Activated T-helper 1 cell treated with Interleukin-2 at 50 U/mL for 16 hours (primary cell): ENCODE measurements at places on chromosomes 2 and 18.

DNA sequence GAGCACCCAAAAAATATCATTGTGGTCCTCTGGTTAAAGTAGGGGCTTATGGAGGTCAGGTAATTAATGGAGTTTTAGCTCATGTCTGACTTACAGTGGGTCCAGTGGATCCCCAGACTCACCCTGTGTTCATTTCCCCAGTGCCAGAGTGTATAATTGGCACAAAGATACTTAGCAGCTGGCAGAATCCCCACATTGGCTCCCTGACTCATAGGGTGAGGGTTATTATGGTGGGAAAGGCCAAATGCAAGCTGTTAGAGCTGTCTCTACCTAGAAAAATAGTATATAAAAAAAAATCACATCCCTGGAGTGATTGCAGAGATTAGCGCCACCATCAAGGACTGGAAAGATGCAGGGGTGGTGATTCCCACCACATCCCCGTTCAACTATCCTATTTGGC, 1067.6 kb upstream of the ACVR2A start:
- no peak for DNase-seq

GRCh38 chr2:54735636-54736035, 12.2 kb downstream of the EML6 start:
- DNase-seq = no peak

- no peak for DNase-seq
These were observed 440.5 kb upstream of the SMIM21 start for GRCh38 chr18:75868031-75868430.

GRCh38 chr18:23593720-23594119, 7.4 kb upstream of the NPC1 start:
- no peak for DNase-seq

DNA sequence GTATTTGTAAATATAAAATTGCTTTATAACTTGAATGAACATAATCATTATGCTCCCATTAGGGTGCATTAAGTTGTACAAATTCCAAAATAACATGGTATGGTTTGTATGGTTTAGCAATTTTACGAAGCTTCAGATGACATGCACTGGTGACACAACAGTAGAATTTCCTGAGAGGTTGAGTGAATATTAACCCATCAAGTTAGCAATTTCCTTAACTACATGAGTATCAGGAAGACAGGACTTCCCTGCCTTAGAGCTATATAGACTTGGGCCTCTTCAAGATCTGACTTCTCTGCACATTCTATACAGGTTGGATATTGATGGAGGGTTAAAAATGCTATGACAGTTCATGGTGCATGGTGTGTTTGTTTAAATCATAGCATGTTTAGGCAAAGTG, 60.2 kb downstream of the ZC3H6 start:
- DNase-seq = no peak

DNA sequence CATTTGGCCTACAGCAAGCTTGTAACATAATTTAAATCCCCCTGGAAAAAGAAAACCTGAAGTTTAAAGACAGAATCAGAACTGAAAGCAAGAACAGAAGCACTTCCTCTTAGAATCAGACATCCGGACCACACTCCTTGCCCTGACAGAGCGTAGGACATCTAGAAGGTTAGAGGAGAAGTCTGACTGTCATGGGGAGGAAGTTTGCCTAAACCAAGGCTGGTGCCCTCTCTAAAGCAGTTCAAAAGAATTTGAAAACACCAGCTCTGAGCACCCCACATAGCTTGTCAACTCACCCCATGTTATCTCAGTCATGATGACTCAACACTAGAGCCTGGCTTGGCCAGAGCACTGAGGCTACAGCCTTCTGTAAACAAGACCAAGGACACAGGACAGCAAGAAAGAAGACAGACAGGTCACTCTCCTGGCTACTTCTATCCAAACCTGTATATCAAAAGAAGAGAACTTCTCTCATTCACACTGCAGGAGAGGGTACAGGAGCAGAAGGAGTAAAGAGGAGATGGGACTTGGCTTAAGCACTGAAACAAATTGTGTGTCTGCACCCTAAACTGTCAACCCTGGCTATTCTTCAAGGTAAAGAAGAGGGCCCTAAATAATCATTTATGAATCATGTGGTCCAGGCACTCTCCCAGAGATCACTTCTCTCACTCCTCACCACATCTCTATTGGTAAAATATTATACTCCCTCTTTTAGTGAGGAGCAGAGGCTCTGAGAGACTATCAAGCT, 198.6 kb downstream of the MEMO1 start:
- DNase-seq = no peak

DNA sequence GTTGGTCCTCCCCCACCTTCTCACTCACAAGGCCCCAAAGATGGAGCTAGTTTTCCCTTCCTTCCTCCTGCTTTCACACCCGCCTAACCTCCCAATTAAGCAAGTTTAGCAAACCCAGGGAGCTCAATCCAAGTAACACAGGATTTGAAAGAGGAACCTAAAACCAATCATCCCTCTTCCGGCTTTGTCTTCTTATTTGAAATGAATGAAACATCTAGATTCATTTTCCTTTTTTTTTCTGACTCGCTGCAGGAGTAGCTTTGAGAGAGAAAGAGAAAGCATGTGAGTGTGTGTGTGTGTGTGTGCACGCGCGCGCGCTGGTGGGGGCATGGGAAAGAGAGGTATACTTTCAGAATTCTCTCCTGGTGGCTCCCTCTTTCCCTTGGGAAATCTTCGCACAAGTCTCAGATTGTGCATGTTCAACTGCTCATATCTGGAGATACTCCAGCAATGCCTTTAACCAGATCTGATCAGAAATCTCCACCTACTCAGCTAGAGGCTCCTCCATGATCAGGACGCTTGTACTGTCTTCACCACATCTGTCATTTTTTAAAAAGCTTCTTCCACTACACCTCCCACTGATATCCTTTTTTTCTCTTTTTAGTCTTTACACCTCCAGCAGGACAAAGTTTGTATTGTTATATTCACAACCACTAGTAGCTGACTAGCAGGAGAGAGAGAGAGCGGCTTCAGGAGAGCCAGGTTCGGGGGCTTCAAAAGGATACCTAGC, 1.7 kb downstream of the SLC8A1 start:
- no peak for DNase-seq

GRCh38 chr2:105934467-105934866, 189.8 kb downstream of the NCK2 start:
- DNase-seq = peak; percentile 5

DNA sequence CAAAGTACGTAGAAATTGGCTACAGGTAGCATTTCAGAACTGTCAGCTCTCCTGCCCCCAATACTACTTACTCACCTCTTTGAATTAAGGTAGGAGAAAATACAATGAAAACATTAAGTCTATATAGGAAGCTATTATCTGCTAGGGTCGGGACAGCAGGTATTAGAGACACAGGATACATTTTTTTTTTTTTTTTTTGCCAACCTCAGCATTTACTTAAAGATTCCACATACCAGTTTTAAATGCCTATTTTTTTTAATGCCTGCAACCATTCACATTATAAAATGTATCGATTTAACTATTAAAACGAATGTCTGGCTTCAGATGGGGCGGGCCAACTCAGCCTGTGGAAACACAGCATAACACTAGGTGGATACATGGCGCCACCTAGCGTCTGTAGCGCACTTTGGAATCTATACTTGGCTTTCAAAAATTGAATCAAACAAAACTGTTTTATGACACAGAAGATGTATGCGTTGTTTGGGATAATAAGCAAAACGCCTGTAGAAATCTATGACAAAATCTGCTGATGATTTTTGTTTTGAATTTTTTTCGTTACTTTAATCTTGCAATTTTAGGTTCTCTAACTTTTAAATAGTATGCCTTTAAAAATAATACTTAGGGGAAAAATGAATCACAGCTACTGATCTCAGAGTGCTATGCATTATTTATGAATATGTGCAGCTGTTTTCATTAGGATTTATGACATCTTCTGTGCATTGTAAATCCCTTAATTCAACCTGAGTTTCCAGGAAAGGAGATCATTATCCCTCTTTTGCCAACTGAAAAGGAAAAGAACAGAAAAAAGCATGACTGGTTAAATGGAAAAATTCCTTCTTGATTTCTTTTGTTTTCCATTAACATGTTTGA, 261.0 kb downstream of the NYAP2 start:
- peak; percentile 44 for DNase-seq

DNA sequence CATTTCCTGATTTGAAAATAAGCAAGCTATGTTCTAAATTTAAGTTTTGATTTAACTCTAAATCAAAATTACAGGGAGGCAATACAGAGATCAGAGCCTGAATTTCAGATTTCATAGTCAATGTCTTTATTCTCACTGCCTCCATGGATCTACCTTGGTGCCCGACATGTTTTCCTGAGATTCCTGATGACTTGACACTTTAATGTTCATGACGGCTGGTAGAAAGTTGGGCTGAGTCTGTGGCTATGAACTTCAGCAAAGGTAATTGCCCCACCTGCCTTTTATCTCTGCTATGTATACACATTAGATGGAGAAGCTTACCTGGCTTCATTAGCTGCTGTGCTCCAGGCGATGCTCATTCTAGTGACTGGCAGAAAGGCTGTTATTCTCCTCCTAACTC, 1390.5 kb upstream of the CELF4 start:
- DNase-seq = no peak

DNA sequence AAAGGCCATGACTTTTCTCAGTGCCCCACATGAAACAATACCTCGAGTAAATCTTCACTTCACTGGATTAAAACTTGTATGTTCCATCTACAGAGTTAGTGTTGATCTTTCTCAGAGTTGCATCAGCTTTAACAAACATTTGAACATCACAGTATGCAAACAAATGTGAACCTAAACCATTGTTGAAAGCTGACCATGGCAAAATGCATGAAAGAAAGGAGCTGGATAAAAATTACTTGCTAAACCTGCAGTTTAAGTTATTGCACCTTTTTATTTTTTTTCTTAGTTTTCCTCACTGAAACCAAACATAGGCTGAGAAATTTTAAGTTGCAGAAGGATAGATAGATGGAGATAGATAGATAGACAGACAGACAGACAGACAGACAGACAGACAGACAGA, 107.2 kb upstream of the UGP2 start:
- no peak for DNase-seq

GRCh38 chr2:70948337-70949003, 12.8 kb downstream of the ATP6V1B1 start:
- DNase-seq = peak; percentile 51

GRCh38 chr2:142868229-142868762, 9.2 kb upstream of the KYNU start:
- DNase-seq = no peak

DNA sequence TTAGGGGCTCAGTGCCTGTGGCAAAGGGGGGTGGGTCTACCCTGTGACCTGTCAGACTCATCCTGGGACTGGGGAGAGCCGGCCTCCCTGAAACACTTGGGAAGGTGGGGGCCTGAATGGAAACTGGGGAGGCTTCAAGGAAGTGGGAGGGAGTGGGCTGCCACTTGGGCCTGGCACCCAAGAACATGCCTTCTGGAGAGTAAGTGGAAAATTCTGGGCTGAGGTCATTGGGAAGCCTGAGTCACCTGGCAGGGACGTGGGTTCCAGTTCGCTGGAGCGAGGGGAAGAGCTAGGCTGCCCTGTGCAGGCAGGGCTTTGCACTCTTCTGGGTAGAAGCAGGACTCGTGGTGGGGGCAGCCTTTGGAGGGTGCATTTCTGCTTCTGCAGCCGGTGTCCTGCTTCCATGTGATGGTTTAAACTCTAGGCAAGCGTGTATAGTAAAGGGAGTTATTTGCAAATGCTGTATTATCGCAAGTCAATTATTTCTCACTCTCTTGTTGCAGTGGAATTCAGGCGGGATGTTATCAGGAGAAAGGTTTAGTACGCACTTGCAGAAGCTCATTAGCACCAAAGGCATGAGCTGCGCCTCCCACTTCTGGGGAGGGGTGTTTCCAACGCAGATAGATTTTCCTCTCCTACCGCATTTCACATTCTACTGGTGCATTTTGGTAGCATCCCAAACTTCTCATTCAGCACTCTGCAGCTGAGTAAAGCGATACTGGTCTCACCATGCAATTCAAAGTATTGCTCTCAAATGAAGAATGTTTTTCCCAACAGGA, 3.8 kb downstream of the LRRFIP1 start:
- no peak for DNase-seq
